ENCODE measurements at places on chromosomes 3 and 15.

DNA sequence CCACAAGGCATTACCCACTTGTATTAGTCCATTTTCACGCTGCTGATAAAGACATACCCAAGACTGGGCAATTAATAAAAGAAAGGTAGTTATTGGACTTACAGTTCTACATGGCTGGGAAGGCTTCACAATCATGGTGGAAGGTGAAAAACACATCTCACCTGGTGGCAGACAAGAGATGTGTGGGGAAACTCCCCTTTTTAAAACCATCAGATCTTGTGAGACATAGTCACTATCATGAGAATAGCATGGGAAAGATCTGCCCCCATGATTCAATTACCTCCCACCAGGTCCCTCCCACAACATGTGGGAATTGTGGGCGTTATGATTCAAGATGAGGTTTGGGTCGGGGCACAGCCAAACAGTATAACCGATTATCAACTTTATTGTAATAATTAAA lies 17.0 kb upstream of the CMC1 start:
- DNase-seq, result no peak

DNA sequence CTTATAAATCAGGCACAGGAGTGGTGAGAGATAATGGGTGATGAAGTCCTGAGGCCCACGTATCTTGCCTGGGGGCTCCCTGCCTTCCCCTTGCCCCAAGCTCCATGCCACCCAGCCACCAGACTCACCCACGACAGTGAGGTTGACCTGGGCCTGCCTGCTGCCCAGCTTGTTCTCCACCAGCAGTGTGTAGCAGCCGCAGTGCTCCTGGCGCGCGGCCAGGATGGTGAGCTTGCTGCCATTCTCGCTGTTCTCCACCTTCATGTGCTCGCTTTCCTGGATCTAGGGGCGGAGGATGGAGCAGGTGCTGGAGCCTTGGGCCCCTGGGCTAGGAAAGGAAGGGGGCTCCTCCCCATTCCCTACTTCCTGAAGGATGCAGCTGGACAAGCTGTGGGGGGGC lies 79.1 kb upstream of the HACD2 start:
- no peak for DNase-seq

- DNase-seq, result no peak
These were observed 29.0 kb downstream of the SMARCC1 start for GRCh38 chr3:47752716-47753115.

- no peak for DNase-seq
These were observed 472.8 kb downstream of the ZIC1 start for GRCh38 chr3:147881933-147882332.

DNA sequence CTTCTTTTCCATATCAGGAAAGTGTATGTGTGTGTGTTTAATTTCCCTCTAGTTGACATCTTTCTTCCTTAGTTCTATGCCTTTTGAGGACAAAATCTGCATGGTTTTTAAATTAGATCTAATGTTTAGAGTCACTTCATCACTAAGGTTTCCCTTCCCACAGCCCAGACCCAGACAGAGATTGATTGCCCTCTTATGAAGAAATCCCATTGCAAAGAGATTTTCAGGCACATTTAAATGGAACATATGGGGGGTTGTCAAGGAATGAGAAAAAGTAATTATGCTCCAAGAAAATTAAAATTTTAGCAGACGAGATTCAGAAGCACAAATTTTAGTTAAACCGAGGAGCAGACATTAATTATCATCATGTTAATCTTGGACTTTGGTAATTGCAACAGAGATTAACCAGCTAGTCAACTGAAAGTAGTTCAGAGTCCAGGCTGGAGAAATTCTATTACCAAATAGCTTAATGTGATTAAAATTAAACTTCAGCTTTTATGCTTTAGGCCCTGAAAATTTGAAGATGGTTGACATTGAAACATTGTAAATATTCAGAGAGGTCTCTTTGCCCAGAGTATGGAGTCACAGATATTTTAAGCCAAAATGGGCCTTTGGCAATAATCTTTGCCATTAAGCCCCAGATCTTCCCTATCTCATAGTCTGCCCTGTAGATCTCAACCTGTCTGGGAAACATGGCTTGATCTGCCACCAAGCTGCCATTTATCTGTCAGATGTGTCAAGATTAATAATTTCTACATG lies 143.4 kb downstream of the TMEM108 start:
- no peak for DNase-seq

DNA sequence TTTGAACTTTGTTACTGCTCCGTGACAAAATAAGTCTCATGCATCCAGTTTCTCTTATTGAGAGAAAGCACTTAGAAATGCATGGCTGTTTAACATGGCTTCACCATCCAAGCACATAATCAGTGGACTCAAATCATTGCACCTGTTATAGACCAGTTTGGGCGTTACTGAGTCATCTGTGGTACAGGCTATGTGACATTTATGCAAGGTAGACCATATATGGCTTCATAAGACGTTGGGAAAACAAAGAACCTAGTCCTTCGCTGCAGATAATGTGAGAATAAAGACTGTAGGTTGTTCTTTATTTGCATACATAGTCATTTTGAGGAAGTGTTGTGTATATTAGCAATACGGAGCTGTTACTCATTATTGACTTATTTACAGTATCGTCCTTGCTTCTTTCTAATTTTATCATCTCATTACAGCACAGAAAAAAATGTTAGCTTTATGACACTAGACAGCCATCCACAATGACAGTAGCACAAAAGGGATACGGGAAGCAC lies 374.7 kb downstream of the IL5RA start:
- DNase-seq, result no peak

GRCh38 chr3:16614033-16615031 lies 9.1 kb upstream of the DAZL start:
- no peak for DNase-seq

- no peak for DNase-seq
These were observed 1.0 kb upstream of the DLL4 start for GRCh38 chr15:40927873-40928806.

- peak; percentile 33 for DNase-seq
These were observed 220.7 kb upstream of the DNAJC19 start for GRCh38 chr3:181210275-181210674.

GRCh38 chr3:33834096-33834453 lies 35.6 kb downstream of the PDCD6IP start:
- no peak for DNase-seq

GRCh38 chr3:184171562-184171961 lies 3.1 kb upstream of the AP2M1 start:
- DNase-seq, result no peak

DNA sequence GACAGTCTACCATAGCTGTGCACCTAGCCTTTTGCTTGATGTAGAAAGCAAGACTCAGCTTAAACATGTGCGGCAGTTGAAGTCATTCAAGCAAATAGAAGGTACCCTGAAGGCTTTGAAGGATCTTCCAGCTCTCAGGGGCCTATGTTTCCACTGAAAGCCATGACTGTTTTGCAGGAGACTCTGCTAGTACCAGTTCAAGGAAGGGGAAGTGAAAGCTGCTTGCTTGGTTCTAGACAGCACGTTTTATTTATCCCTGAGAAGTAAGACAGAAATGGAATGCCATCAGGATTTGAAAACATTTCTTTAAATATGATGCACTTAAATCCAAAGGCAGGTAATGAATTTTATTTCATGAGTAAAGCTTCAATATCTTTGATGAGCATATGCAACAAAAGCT lies 311.4 kb downstream of the PDCD6IP start:
- no peak for DNase-seq

- no peak for DNase-seq
These were observed 425.1 kb upstream of the ROBO1 start for GRCh38 chr3:80192936-80193335.

DNA sequence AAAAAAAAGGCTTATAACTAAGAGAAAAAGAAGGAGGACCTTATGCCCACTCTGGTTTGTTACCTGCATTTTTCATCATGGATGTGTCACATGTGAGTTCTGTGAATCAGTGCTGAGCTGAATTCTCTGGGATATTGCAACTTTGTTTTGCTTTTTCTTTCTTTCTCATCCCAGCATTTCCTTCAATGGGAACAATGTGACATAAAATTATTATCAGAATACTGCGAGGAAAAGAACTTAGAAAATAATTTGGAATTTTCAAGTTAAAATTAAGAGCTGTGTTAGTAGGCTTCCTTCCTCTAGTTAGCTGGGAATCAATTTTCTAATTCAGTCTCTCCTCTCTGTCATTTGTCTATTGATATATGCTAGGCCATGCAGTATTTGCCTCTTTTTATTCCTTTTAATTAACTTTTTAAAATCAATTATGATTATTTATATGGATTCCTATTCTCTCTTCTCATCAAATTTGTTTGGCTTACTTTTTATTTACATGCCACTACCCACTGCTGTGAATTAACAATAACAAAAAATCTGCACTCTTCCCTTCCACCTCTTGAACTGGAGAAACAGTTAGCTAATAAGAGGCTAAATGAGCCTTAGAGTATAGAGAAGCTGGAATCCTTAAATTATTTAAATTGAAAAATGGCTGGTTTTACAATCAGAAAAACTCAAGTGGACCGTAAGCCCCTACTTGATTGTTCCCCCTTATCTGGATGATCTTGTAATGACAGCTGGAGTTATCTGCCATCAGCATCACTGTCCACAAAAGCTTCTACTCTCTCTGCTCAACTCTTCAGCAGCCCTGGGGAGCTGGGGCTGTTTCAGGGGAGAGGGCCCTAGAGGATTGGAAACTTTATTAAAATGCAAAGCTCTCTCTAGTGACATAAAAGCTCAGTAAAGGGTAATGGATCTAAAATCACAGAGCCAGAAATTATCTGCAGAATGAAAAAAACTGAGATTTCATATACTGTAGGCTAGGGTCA lies 95.3 kb upstream of the SOX2 start:
- no peak for DNase-seq

- DNase-seq, result no peak
These were observed 36.6 kb downstream of the ATP6V1A start for GRCh38 chr3:113783463-113783862.

- DNase-seq, result no peak
These were observed 23.3 kb upstream of the CEMIP start for GRCh38 chr15:80755885-80756284.

GRCh38 chr15:26103002-26103404 lies 239.9 kb upstream of the ATP10A start:
- DNase-seq, result no peak

DNA sequence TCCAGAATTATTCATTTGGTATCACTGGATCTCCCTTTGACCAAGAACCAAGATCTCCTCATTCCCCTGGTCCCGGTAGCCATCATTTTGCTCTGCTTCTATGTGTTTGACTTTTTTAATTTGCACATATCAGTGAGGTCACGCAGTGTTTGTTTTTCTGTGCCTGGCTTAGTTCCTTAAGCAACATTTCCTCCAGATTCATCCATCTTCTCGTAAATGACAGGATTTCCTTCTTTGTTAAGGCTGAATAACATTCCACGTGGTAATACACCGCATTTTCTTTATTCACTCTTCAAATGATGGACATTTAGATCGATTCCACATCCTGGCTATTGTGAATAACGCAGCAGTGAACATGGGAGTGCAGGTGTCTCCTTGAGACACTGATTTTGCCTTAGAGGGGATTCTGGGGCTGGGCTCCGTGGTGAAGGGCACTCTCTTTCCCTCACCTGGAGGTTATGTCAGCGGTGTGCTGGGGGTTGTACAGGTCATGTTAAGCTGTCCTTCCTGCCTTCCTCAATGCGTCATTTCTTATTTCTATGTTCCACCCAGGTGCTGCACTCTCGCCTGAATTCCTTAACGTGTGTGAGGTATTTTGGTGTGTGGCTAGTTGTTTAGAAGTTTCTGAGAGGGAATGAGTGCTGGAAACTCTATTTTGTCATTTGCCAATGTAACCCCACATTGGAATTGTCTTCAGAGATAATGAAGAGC lies 212.2 kb downstream of the LPP start:
- DNase-seq, result no peak

- no peak for DNase-seq
These were observed 30.3 kb downstream of the TCF12 start for GRCh38 chr15:56948764-56949101.

DNA sequence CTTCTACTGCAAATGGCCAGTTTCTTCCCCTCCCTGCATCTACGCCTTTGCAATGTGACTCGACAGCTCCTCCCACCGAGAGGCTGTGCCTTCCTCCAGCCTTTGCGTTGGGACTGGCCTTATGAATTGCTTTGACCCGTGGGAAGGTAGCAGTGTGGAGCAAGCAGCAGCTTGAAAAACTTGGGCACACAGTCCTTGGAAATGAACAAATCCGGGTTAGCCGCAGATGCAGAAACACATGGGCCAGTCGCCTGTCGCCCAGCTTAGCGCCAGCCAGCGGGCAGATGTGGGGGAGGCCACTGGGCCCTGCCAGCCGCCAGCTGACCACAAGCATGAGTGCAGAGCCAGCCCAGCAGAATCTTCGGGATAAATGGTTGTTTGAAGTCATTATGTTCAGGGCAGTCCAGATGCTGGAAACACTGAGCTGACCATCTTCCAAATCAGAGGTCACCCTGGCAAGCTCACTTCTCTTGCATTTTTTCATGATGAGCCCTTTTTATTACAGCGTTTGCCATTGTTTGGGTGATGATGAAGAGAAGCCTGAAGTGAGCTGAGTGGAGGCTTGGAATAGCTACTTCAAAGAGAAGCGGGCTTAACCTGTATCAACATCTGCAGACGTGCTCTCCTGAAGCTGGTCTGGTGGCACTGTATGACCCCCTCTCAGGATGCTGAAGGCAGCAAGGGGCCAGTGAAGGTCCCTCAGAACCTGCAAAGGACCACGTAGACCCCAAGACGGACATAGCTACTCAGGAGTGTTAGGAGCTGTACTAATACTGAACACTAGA lies 9.8 kb downstream of the SELENOS start:
- no peak for DNase-seq

DNA sequence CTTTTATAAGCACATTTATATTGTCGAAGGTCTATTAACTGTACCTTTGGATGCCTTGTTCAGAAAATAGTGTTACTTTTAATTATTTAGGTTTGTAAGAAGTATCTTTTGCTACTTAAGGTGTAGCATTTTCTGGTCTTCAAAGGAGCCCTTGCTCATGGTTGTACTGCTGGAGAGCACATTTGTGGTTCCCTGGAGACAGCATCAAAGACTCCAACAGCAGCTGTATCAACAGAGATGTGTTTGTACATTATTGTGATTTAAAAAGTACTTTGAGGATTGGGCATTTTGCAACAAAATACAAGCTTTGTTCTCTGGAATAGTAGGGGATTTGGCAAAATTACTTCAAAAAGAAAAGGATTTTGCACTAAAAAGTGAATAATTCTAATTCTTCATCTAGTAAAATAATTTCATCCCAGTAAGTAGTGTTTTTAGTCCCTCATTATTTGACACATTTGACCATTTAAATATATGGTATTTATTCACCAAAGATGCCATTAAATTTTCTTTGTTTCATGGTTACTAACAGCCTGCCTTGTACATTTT lies 16.5 kb downstream of the TBC1D23 start:
- DNase-seq, result peak; percentile 94

GRCh38 chr3:71397046-71397445 lies 186.5 kb downstream of the FOXP1 start:
- DNase-seq, result no peak

- no peak for DNase-seq
These were observed 24.9 kb downstream of the CXCR6 start for GRCh38 chr3:45968149-45968548.

- DNase-seq, result no peak
These were observed 301.7 kb downstream of the TIGIT start for GRCh38 chr3:114595522-114596028.

All from NCI-H2081 treated with DMSO at 0.1 percent for 48 hours (cell line).